ENCODE measurements at places on chromosomes 3 and 15.

GRCh38 chr3:177832880-177833279, 635.6 kb upstream of the TBL1XR1 start:
- peak; percentile 56 for DNase-seq

GRCh38 chr3:44862226-44862637, 520 bp downstream of the TMEM42 start:
- DNase-seq: no peak

- no peak for DNase-seq
These were observed 21.4 kb downstream of the OPA1 start for GRCh38 chr3:193614430-193614829.

DNA sequence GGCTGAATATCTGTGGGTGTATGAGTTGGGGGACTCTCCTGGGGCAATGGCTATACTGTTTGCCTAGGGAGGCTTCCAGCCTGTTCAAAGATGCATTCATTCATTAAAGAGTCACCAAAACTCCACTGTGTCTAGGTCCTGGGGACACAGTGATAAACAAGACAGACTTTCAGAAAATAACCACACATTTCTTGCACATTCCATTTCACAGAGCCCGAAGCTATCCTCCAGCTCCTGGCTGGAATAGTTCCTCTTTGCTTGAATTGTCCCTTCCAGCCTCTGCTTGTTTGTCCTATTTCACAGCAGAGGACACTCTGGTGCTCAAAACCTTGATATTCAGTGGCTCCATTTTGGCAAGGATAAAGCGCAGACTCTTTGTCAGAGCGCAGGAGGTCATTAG, 61.7 kb upstream of the ITGA11 start:
- DNase-seq: no peak

- DNase-seq: no peak
These were observed 48.4 kb downstream of the DAPK2 start for GRCh38 chr15:63997715-63998442.

- DNase-seq: no peak
These were observed 6.7 kb upstream of the FETUB start for GRCh38 chr3:186633481-186633880.

DNA sequence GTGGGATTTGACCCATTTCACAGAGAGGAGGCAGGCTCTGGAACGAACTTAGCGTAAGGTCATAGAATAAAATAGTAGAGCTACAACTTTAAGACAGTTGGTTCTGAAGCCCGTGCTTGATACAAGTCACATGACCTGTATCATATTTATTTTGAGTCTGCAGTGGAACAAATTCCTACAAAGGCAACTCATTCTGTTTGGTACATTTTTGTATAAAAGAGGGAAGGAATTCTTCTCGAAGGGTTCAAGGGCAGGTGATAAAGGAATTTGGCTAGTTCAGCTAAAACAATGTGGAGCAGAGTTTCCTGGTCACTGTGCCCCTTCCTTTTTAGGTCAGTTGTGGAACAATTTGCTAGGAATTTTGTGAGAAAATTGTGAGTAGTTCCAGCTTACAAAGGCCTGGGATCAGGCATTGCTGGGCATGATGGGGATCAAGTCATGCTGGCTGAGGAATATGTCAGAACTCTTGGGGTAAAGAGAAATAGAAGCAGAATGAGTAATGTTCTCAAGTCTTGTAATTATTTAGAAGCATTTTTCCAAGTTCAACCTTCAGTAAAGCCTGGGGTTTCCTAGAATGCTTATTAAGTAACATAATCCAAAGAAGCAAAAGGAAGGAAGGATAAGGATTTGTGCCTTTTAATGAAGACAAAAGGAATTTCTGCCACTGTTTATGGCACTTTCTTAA, 19.1 kb downstream of the USP3 start:
- DNase-seq: no peak

DNA sequence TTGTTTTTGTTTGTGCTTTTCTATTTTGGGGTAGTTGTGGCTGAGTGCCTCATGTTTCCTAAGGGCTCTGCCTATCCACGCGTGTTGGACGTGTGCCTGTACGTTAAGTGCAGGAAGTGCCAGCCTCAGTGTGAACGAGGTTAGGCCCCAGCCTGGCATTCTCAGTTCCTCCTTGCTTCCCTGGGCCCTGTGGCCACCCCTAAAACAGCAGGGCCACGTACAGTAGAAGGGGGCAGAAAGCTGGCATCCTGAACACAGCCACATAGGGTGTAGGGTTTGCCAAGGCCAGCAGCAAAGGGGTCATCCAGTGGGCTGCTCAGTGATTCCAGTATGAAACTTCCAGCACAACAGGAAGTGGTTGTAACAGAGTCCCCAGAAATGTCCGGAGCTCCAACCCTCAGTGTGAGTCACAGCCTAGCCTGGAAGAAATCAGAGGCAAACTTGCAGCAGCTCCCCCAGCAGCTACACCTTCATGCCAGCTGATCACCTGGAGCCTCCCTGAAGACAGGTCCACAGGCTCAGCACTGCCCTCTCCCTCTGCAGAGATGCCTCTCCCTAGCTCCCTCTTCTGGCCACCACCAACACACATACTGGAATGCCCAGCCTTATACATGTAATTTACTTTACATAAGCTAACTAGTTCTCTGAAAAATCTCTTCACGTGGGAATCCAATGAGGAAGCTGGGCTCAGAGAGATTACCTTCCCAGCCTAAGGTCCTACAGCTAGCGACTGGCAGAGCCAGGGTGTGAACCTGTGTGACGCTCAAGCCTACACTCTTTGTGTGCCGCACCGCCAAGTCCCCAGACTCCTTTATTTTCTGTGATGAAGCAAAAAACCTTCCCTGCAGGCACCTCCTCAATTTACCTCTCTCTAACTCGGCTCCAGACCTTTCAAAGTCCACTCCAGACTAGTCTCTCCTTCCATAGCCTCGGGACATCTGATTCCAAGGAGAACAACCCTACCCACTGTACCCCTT, 26.6 kb downstream of the ILDR1 start:
- DNase-seq: peak; percentile 10

GRCh38 chr3:161854232-161854771, 357.7 kb downstream of the OTOL1 start:
- no peak for DNase-seq

DNA sequence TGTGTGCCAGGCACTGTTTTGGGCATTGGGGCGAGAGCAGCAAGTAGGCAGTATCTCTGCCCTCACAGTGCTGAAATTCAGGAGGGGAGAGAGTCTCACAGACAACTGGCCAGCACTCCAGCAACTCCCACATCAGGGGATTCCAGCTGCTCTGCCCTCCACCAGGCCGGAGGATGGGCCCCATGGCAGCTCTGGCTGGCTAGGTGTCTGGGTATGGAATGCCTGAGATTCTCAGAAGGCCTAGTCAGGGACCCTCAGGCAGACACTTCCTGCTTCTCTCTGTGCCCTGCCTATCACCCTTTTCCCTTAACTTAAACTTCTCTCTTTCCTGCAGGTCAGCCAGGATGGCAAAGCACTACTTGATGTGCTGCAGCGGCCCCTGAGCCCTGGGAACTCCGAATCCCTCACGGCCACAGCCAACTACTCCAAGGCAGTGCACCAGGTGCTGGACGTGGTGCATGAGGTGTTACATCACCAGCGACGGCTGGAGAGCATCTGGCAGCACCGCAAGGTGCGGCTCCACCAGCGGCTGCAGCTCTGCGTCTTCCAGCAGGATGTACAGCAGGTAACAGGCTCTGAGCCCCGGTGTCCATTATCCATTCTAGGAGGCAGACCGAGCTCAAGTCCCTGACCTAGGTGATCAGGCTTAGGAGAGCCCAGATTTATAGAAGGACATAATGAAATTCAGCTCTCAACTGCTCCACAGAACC, 342.2 kb upstream of the ROPN1 start:
- no peak for DNase-seq

DNA sequence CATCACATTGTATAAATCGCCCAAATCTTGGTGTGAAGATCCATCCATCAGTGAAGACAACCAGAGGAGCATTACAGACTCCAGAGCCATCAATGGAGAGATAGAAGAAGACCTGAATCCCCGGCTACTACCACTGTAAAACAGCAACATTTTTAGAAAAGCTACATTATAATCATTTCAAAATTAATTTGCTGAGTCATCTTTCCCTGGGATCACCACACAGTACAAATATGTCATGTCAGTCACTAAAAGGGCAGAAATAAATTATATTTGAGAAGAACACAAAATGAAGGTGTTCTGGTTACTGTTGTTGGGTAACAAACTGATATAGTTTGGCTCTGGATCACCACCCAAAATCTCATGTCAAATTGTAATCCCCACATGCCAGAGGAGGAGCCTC, 218.5 kb upstream of the STT3B start:
- no peak for DNase-seq

GRCh38 chr3:71062037-71062932, 521.2 kb downstream of the FOXP1 start:
- no peak for DNase-seq

GRCh38 chr3:189301479-189301878, 129.7 kb downstream of the TPRG1 start:
- DNase-seq: no peak

GRCh38 chr3:179949412-179949811, 87.3 kb downstream of the PEX5L start:
- DNase-seq: no peak

DNA sequence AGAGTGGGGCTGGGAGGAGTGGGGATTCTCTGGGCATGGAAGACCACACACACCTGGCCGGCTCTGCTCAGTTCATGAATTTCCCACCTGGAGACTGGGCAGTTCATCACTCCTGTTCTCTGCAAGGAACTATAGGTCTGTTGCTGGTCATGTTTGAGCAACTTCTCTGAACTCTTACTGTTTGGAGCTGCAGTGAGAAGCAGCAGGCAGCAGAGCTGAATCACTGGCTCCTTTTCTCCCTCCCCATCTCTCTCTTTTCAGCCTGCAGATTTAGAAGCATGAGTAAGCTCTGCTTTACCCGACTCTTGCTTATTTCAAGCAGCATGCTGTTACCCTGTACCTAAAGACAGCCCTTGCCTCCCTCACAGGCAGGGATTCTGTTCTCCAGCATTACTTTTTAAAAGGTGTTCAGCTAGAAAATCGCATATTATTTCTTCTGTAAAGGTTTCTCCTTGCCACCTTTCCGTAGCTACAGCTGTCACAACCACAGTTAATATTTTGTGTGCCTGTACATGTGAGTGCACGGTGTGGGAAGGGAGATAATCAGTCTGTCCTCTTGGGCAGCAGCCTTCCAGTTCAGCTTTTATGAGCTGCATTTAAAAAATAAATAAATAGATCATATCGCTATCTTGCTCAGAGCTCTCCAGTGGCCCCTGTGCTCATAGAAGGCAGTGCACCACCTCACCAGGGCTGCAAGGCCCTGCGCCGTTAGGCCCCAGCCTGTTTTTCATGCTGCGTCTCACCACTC, 131.6 kb downstream of the CHCHD6 start:
- no peak for DNase-seq

GRCh38 chr3:45549961-45550360, 44.6 kb upstream of the LIMD1 start:
- DNase-seq: no peak

GRCh38 chr15:87667643-87668042, 588.9 kb downstream of the NTRK3 start:
- DNase-seq: no peak

DNA sequence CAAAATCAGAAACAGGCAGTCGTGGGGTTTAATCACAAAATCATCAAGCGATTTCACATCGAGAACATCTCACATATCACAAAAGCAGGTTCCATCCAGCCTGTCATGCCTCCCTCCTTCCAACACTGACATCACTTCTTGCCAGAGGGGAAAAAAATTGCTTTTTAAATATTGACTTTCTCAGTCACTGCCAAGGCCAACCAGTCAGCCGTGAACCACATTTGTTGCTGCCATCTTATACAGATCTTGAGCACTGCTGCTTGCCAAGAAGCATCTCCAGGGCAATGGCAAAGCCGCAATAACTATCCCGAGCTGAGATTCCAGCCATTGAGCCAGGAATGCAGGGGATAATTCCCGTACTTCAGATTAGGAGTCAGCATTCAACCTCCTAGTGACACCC, 174.6 kb downstream of the ANXA2 start:
- no peak for DNase-seq

- DNase-seq: no peak
These were observed 1.1 kb downstream of the ATP10A start for GRCh38 chr15:25862071-25862471.

DNA sequence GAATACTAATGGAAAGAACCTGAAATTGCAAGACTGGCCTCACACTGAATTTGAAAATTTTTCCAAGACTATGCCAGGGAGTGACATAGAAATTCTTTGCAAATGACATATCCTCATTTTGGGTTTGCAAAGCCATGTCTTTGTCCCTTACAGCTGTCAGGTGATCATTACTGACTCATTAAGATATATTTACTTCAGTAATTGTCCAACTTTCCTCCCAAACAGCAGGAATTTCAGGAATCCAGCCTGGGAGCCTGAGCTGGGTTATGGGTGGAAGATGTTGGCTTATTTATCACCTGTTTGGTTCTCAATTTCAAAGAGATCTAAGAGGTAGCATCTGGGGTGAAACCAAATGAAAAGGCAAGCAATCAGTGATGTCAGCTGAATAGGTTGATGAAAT, 111.6 kb upstream of the ACP3 start:
- no peak for DNase-seq

Data from anterior cingulate cortex (tissue), 58 donors.